DMS79 (cell line): ENCODE measurements at places on chromosomes 13 and 19.
A peak's percentile ranks its signal among the peaks of the same experiment; 100 is the strongest.

- DNase-seq = no peak
Measured at GRCh38 chr13:36552334-36552733, 120.0 kb downstream of the CCNA1 start.

DNA sequence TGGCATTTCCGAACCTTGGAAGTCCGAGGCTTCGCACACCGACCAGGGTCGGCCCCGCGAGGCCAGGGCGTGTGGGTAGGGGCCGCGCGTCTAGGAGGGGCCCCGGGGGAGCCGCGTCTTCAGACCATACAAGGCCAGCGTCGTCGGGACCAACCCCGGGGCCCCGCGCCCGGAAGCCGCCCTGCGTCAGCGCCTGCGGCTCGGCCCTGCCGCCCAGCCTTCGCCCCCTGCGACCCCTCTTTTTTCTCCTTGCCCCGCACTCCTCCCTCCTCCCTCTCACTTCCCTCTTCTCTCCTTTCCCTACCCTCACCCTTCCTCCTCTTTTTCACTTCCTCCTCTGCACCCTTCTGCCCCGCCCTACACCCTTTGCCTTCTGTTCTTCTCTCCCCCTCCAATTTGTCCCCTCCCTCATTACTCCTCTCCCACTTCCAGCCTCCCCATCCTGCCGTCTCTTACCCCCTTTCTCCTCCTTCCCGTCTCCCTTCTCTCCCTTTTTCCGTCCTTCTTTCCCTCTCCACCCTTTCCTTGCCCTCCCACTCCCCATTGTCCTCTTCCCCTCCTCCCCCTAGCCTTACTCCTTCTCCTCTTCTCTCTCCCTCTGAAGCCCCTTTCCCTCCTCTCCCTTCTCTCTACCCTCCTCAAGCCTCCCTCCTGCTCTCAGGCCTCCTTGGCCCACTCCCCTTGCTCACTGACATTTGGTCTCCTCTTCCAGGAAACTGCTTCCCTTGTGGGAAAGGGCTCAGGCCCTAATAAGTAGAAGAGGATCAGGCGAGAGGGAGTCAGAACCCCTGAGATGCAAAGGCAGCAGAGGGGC lies 2.2 kb upstream of the PLEKHG2 start:
- no peak for DNase-seq

GRCh38 chr19:41771410-41771809 lies 16.1 kb downstream of the CEACAM6 start:
- DNase-seq = no peak

GRCh38 chr19:13056052-13056660 lies 46.5 kb downstream of the LYL1 start:
- DNase-seq = peak; percentile 96

- no peak for DNase-seq
Measured at GRCh38 chr19:29211562-29212355, 1.2 kb downstream of the UQCRFS1 start.

- DNase-seq = no peak
Measured at GRCh38 chr19:6273701-6274601, 5.8 kb downstream of the MLLT1 start.

GRCh38 chr13:48492470-48493065 lies 40.3 kb downstream of the RCBTB2 start:
- DNase-seq = no peak

DNA sequence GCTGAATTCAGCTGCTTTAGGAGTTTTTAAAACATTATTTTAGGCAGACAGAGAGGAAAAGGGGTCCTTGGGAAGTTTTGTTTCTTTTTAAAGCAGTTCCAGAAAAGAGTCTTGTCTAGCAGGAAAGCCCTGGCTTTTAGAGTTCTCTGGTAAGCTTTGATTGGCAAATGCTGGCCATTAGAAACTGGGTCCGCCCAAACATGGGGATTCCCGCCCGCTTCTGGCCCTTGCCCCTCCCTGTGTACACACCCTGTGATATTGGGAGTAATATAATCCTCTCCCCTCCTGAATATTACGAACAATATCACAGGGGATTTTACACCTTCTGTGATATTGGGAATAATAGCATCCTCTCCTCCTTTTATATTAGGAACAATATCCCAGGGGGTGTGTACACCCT lies 58.9 kb downstream of the ERICH4 start:
- no peak for DNase-seq
